ENCODE measurements at places on chromosomes 2 and 18. TPM values are rescaled to one million over a fixed set of nuclear protein-coding genes. Genes with fewer than 3 reads are reported as not detected.

Gene CD207
- 0.71 TPM for total RNA-seq

Gene QPCT
- 76.0 TPM for total RNA-seq

Gene HEATR5B
- total RNA-seq, result 21.4 TPM

Gene LRRC30
- not detected for total RNA-seq

GRCh38 chr18:73059280-73059679, 191.5 kb upstream of the NETO1 start:
- DNase-seq, result no peak
- H3K4me3 ChIP-seq, result no peak overlapping the region
- H3K4me1 ChIP-seq, result no peaks in the 10 kb centered on the region
- H3K27ac ChIP-seq, result no peak overlapping the region
- H3K27me3 ChIP-seq, result no peaks in the 10 kb centered on the region
- no peaks in the 10 kb centered on the region for H3K36me3 ChIP-seq

- no peaks in the 10 kb centered on the region for H3K36me3 ChIP-seq
- no peaks in the 10 kb centered on the region for H3K27me3 ChIP-seq
- DNase-seq, result no peak
- peak overlapping the region; percentile 75 for H3K27ac ChIP-seq
- peaks cover 33% of the 10 kb centered on the region for H3K4me1 ChIP-seq
- H3K4me3 ChIP-seq, result no peak overlapping the region
These were observed 63.2 kb upstream of the NPAS2 start for GRCh38 chr2:100756704-100757103.

DNA sequence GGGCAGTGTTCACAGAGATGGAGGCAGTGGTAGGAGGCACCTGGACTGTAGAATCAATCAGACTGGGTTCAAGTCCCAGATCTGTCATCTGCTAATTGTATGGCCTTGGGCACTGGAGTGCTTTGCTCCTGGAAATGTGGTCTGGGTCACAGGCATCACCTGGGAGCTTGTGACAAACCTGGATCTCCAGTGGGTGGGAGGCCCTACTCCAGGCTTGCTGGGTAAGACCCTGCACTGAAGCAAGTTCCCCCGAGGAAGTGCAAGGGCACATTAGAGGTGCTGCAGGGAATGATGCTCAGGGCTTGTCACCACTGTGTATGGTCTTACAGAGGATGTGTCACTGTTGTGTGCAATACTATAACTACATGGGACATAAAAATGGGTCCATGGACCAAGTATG, 220.5 kb upstream of the ID2 start:
- peaks cover 6% of the 10 kb centered on the region for H3K4me1 ChIP-seq
- H3K36me3 ChIP-seq, result no peaks in the 10 kb centered on the region

DNA sequence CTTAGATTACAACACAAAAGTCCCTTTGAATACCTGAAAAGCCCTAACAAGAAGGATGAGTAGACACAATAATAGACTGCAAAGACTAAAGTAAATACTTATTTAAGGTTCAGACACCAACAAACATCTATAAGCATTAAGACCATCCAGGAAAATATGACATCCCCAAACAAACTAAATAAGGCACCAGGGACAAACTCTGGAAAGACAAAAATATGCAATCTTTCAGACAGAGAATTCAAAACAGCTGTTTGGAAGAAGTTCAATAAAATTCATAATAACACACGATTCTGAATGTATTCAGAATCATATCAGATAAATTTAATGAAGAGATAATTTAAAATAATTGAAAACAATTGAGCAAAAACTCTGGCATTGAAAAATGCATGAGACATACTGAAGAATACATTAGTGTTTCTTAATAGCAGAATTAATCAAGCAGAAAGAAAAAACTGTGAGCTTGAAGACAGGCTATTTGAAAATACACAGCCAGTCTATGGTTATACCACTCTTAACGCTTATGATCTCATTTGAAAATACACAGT, 1388.8 kb downstream of the DSC3 start:
- H3K27ac ChIP-seq, result no peak overlapping the region
- DNase-seq, result no peak
- no peak overlapping the region for H3K4me3 ChIP-seq
- H3K27me3 ChIP-seq, result no peaks in the 10 kb centered on the region
- H3K4me1 ChIP-seq, result no peaks in the 10 kb centered on the region
- no peaks in the 10 kb centered on the region for H3K36me3 ChIP-seq

DNA sequence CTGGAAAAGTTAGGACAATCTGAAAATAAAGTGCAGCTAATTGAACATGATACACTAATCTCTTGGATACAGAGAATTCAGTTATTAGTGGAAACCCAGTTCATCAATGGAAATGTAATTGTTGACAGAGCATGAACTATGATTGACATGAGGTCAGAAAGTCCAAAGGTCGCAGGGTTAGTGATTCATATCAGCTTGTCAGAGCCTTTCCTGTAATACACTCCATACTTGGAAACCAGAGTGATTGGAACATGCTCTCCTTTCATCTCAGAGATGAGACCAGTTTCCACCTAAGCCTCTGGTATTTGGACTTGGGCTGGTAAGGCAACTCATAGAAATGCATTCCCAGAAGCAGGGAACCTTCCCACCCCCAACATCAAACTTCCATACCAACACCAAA, 8.5 kb upstream of the NCKAP5 start:
- no peak overlapping the region for H3K4me3 ChIP-seq
- no peaks in the 10 kb centered on the region for H3K36me3 ChIP-seq
- H3K27ac ChIP-seq, result no peak overlapping the region
- no peaks in the 10 kb centered on the region for H3K27me3 ChIP-seq
- DNase-seq, result no peak

- H3K36me3 ChIP-seq, result no peaks in the 10 kb centered on the region
- no peak for DNase-seq
- H3K4me1 ChIP-seq, result no peaks in the 10 kb centered on the region
- H3K4me3 ChIP-seq, result no peak overlapping the region
- H3K27me3 ChIP-seq, result no peaks in the 10 kb centered on the region
These were observed 1711.2 kb upstream of the CELF4 start for GRCh38 chr18:39276764-39277163.

- H3K4me3 ChIP-seq, result no peak overlapping the region
- H3K27ac ChIP-seq, result no peak overlapping the region
- H3K36me3 ChIP-seq, result no peaks in the 10 kb centered on the region
- no peaks in the 10 kb centered on the region for H3K4me1 ChIP-seq
- no peaks in the 10 kb centered on the region for H3K27me3 ChIP-seq
- DNase-seq, result no peak
These were observed 23.4 kb upstream of the CERS6 start for GRCh38 chr2:168432565-168433186.

DNA sequence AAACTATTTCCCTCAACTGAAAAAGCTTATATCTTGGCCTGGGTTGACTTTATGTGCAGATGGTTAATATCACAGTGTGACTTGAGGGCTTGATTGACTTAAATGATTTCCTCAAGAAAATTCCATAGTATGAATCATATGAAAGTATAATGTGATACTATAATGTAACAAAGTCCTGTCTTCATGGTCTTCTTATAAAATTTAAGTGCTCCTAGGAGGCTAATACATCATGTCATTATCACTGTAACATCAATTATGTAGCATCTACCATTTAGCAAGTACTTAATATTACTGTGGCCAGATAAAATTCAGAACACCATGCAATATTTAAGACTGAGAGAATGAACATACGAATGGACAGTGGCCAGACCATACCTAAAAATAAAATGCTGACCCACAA, 276.1 kb downstream of the RIT2 start:
- H3K27ac ChIP-seq, result no peak overlapping the region
- no peak for DNase-seq
- no peaks in the 10 kb centered on the region for H3K36me3 ChIP-seq
- H3K27me3 ChIP-seq, result no peaks in the 10 kb centered on the region
- no peaks in the 10 kb centered on the region for H3K4me1 ChIP-seq

- no peak overlapping the region for H3K4me3 ChIP-seq
- H3K27ac ChIP-seq, result no peak overlapping the region
- no peaks in the 10 kb centered on the region for H3K27me3 ChIP-seq
These were observed 182.7 kb downstream of the MYO3B start for GRCh38 chr2:170360546-170361089.

GRCh38 chr2:204608237-204608939, 63.1 kb downstream of the PARD3B start:
- H3K4me1 ChIP-seq, result no peaks in the 10 kb centered on the region
- H3K36me3 ChIP-seq, result no peaks in the 10 kb centered on the region
- H3K27ac ChIP-seq, result peak overlapping the region; percentile 65
- DNase-seq, result no peak

- no peak overlapping the region for H3K4me3 ChIP-seq
- H3K27me3 ChIP-seq, result no peaks in the 10 kb centered on the region
- no peak for DNase-seq
- no peaks in the 10 kb centered on the region for H3K36me3 ChIP-seq
- no peaks in the 10 kb centered on the region for H3K4me1 ChIP-seq
These were observed 61.5 kb downstream of the LRP2 start for GRCh38 chr2:169300636-169301530.

- H3K27ac ChIP-seq, result no peak overlapping the region
- H3K36me3 ChIP-seq, result no peaks in the 10 kb centered on the region
- DNase-seq, result no peak
- no peaks in the 10 kb centered on the region for H3K27me3 ChIP-seq
These were observed 14.2 kb upstream of the ANKRD44 start for GRCh38 chr2:197324801-197325200.

- no peak overlapping the region for H3K4me3 ChIP-seq
- H3K27ac ChIP-seq, result no peak overlapping the region
- no peak for DNase-seq
- no peaks in the 10 kb centered on the region for H3K27me3 ChIP-seq
These were observed 19.8 kb downstream of the PARD6G start for GRCh38 chr18:80227472-80227871.

- H3K27me3 ChIP-seq, result no peaks in the 10 kb centered on the region
- no peak overlapping the region for H3K4me3 ChIP-seq
- no peak overlapping the region for H3K27ac ChIP-seq
- H3K4me1 ChIP-seq, result no peaks in the 10 kb centered on the region
- H3K36me3 ChIP-seq, result no peaks in the 10 kb centered on the region
These were observed 50.5 kb downstream of the QPCT start for GRCh38 chr2:37394796-37395555.

- H3K27ac ChIP-seq, result no peak overlapping the region
- no peak overlapping the region for H3K4me3 ChIP-seq
- no peaks in the 10 kb centered on the region for H3K27me3 ChIP-seq
- H3K4me1 ChIP-seq, result no peaks in the 10 kb centered on the region
These were observed 66.2 kb downstream of the TRAPPC8 start for GRCh38 chr18:31876707-31877106.

DNA sequence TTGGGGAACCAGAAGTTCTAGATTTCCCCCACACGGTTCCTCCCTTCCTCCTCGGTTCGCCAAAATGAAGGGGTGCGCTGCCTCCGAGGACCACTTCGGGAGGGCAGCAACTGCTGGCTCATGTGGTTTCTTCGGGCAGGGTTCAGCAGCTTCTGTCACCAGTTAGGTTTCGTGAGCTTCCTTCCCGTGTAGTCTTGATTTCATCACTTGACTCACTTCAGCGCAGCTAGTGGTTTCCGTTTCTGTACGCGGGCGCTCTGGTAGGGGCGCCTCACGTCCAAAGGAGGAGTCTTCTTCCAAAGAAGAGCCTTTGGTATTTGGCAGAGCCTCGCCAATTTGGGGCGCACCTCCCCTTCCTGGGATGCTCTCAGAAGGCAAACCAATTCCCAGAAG, 485 bp upstream of the GALNT3 start:
- peaks cover 6% of the 10 kb centered on the region for H3K27me3 ChIP-seq
- no peaks in the 10 kb centered on the region for H3K36me3 ChIP-seq
- peaks cover 14% of the 10 kb centered on the region for H3K4me1 ChIP-seq
- H3K27ac ChIP-seq, result peak overlapping the region; percentile 33
- H3K4me3 ChIP-seq, result peak overlapping the region; percentile 50

GRCh38 chr2:108446703-108447102, 2.3 kb upstream of the GCC2 start:
- peaks cover 15% of the 10 kb centered on the region for H3K4me1 ChIP-seq
- no peak overlapping the region for H3K4me3 ChIP-seq
- no peak overlapping the region for H3K27ac ChIP-seq
- H3K27me3 ChIP-seq, result no peaks in the 10 kb centered on the region
- no peaks in the 10 kb centered on the region for H3K36me3 ChIP-seq
- DNase-seq, result no peak

GRCh38 chr2:239912171-239912937, 112.8 kb downstream of the NDUFA10 start:
- DNase-seq, result no peak
- H3K4me1 ChIP-seq, result no peaks in the 10 kb centered on the region
- H3K27me3 ChIP-seq, result no peaks in the 10 kb centered on the region
- no peak overlapping the region for H3K4me3 ChIP-seq
- H3K36me3 ChIP-seq, result no peaks in the 10 kb centered on the region

DNA sequence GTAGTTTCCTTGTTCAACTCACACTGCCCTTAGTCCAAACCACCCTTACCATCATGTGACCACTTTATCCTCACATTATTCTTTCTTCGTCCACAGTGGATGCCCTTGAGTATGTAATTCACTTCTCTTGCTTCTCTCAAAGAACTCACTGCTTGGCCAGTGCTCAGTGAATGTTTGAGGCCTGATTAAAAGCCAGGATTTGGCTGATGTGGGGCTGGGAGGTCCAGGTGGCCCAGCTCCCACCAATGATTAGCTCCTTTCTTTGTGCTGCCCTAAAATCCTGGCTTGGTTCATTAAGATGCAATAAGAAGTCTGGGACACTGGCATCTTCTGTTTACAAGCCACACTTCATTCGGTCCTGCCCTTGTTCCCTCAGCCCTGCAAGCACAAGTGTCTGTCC, 97.8 kb upstream of the CELF4 start:
- H3K36me3 ChIP-seq, result no peaks in the 10 kb centered on the region
- H3K27me3 ChIP-seq, result no peaks in the 10 kb centered on the region
- DNase-seq, result no peak
- no peaks in the 10 kb centered on the region for H3K4me1 ChIP-seq
- H3K27ac ChIP-seq, result no peak overlapping the region
- H3K4me3 ChIP-seq, result no peak overlapping the region

GRCh38 chr2:2748399-2749205, 417.5 kb upstream of the MYT1L start:
- peaks cover 4% of the 10 kb centered on the region for H3K4me1 ChIP-seq
- DNase-seq, result no peak
- no peaks in the 10 kb centered on the region for H3K27me3 ChIP-seq
- H3K36me3 ChIP-seq, result no peaks in the 10 kb centered on the region
- H3K27ac ChIP-seq, result no peak overlapping the region

DNA sequence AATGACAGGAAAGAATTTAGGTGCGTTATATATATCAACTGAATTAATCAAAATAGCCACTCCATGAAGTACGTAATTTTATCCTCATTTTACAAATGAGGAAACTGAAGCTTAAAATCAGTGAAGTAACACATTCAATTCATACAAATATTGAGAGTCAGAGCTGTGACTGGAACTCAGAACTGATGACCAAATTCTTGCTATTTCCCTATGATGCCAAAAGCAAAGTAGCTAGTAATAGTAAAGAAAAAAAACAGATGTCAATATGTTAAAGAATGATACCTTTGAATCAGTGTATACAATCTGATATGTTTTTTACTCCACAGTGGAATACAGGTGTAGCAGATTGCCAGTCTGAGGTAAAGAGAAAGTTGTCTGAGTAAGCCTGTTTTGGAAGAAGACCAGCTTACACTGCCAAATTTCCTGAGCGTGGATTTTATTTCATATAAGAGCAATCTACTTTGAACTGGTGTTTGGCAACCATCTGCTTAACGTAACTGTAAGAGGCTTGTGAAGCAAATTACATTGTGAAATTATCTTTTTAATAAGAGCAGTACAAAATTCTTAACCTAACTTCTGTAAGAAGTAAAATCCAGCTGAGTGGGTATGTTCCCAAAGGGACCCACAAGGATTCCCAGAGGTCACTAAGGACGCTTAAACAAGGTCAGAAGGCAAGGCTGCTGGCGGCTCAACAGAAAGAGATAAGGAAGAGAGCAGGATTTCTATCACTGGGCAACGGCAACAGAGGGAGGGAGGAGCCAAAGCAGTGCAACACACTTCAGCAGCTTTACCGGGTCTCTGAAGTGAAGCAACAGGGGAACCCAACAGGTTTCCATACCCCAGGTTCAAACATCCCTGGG, 85.6 kb downstream of the IKZF2 start:
- no peak overlapping the region for H3K27ac ChIP-seq
- peak overlapping the region; percentile 16 for H3K4me3 ChIP-seq
- no peaks in the 10 kb centered on the region for H3K4me1 ChIP-seq
- no peak for DNase-seq
- H3K36me3 ChIP-seq, result no peaks in the 10 kb centered on the region
- H3K27me3 ChIP-seq, result no peaks in the 10 kb centered on the region
